CD4-positive, alpha-beta T cell (primary cell): ENCODE measurements at places on chromosomes 13 and 19.

DNA sequence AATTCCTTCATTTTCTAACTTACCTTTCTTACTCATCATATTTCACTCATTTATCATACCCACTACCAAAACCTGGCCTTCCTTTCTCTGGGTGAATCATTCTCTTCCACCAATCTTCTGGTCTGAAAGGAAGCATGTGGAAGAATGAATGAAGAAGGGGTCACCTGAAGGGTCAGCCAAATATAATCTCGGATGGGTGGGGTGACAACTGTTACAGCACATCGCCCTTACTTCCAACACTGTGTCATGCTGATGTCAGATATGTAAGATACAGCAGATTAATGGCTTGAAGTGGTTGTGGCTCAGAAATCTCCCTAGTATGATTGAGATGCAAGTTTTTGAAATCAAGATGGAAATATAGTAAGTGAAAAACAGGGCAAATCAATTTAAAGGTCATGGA lies 401.7 kb upstream of the HTR2A start:
- no peak for DNase-seq

- DNase-seq = no peak
Observed at GRCh38 chr13:74154981-74155380, 20.8 kb upstream of the KLF12 start.

DNA sequence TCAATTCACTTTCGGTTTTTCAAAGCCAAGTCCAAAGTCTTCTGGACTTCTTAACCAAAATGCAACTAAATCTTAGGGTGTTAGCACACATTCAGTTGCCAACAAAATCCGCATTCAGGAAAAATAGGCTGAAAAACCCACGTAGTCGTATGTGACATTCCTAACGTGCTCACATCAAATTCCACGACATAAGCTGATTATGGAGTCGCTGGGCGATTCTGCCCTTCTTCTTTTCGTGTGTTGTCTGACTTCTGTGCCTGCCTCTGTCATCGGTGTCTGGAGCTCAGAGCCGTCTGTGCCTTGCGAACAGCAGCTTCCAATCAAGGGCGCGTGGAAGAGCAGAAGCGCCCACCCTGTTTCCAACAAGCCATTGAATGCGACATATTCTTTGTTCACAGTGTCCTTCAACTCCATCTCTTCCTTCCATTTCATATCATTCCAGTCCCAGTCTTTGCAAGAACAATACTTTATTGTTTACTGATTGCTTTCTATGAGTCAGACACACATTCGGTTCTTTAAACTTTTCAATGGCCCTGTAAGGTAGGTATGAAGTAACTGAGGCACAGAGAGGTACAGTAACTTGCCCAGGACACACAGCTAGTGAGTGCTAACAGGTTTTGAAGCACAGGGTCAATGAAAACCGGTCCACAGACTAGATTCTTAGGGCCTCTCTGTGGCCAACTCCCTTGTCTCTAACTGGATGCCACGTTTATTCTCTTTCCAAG lies 8.2 kb upstream of the ZNF507 start:
- no peak for DNase-seq

DNA sequence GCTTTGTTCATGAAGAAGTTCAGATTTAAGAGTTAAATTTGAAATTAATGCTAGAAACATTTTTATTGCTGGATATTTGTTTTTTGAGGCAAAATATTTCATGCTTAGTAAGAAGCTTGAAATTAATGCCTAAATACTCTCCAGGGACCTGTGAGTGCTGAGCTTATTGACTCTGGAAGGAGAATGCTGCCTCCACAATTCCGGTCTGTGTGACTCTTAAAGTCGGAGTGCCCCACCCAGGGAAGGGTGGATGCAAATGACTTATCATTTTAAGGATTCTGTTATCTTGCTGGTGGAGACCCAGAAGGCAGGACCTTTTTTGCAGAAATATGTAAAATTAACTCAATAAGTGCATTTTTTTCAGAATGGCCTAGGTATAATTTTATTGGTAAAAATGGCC lies 143.8 kb upstream of the RXFP2 start:
- no peak for DNase-seq

GRCh38 chr13:99218126-99218525 lies 17.5 kb downstream of the UBAC2 start:
- no peak for DNase-seq

GRCh38 chr19:18141031-18141430 lies 11.9 kb upstream of the PIK3R2 start:
- no peak for DNase-seq
